ENCODE measurements at places on chromosomes 2 and 18. TPM values are rescaled to one million over a fixed set of nuclear protein-coding genes. Genes with fewer than 3 reads are reported as not detected.

DNA sequence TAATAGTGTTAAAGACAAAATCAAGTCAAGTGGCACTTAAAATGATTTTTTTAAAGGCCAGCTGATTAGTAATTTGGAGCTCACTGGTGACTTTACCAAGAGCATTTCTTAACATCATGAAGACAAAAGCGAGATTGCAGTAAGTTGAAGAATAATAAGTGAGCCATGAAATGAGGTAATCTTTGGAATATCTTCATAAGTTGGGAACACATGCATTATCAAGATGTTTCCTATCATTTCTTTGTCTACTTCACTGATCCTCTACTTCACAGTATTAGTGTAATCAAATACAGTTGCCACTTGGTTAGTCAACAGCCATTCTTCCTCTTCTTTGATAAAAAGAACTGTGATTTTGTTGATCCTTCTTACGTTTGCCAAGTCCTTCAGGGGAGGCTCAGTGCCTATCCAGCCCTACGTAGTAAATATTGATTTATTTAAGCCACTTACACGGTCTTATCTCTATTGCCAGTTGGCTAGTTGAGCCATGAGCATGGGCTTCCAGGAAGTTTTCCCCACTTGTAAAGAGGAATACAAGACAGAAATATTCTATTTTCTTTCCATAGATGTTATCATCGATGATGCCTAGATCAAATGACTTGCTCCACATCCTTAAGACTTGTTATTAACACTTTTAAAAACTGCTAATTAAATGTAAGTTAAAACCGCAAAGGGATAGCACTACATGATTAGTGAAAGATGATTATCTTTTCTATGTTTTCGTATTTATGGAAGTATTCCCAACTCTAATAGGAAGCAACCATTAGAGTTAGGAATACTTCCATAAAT, 46.1 kb downstream of the YES1 start:
- no peaks in the 10 kb centered on the region for H3K27me3 ChIP-seq
- H3K4me1 ChIP-seq = peaks cover 23% of the 10 kb centered on the region
- H3K27ac ChIP-seq = no peak overlapping the region
- DNase-seq = no peak

DNA sequence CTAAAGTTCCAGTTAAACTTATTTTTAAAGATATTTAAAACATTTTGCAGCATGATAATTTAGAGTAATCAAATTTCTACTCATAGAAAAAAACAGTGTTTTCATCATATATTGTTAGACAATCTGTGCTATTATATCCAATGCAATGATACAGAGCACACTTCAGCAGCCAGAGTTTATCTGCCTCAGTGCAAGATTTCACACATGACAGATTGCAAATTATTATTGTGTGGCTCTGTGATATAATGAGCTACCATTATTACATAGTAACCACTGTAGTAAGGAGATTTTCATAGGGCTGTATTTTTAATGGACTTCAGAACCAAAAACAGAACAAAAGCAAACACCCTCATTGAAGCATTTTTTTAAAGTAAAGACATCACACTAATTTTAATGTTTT, 762.4 kb downstream of the DSC3 start:
- no peaks in the 10 kb centered on the region for H3K27me3 ChIP-seq
- H3K27ac ChIP-seq = no peak overlapping the region
- H3K4me3 ChIP-seq = no peak overlapping the region

DNA sequence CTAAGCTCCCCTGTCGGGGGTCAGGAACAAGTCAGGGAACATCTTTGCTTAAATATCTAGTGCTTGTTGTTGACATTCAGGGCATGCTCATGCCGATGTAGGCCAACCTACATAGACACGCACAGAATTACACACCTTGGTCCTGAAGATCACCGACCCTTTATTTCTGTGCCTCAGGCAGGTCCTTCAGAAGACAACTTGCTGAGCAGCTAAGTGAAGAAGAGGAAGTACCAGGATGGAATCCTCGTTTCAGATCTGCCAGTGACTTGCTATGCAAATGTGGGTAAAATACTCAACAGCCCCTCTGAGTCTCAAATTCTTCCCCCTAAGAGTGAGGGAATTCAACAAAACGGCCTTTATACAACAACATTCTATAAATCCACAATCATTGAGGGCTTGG, 494.7 kb downstream of the BCL11A start:
- peaks cover 9% of the 10 kb centered on the region for H3K4me1 ChIP-seq
- DNase-seq = no peak
- H3K27ac ChIP-seq = no peak overlapping the region
- H3K27me3 ChIP-seq = no peaks in the 10 kb centered on the region

Gene FAP
- total RNA-seq = 0.71 TPM

Gene GALR1
- 0.05 TPM for total RNA-seq

Gene IMPA2
- total RNA-seq = 51.5 TPM

- H3K4me3 ChIP-seq = no peak overlapping the region
- H3K27me3 ChIP-seq = no peaks in the 10 kb centered on the region
- no peaks in the 10 kb centered on the region for H3K36me3 ChIP-seq
- peak overlapping the region; percentile 57 for H3K27ac ChIP-seq
Observed at GRCh38 chr2:174004905-174005605, 39.9 kb upstream of the SP3 start.

GRCh38 chr18:35387152-35387571, 10.0 kb upstream of the ZNF396 start:
- H3K27ac ChIP-seq = no peak overlapping the region
- H3K4me1 ChIP-seq = no peaks in the 10 kb centered on the region
- H3K27me3 ChIP-seq = peaks cover 34% of the 10 kb centered on the region
- no peak for DNase-seq
- H3K4me3 ChIP-seq = no peak overlapping the region
- no peaks in the 10 kb centered on the region for H3K36me3 ChIP-seq

Gene TNFAIP6
- total RNA-seq = 2.9 TPM

Gene PDCD1
- 3.3 TPM for total RNA-seq

DNA sequence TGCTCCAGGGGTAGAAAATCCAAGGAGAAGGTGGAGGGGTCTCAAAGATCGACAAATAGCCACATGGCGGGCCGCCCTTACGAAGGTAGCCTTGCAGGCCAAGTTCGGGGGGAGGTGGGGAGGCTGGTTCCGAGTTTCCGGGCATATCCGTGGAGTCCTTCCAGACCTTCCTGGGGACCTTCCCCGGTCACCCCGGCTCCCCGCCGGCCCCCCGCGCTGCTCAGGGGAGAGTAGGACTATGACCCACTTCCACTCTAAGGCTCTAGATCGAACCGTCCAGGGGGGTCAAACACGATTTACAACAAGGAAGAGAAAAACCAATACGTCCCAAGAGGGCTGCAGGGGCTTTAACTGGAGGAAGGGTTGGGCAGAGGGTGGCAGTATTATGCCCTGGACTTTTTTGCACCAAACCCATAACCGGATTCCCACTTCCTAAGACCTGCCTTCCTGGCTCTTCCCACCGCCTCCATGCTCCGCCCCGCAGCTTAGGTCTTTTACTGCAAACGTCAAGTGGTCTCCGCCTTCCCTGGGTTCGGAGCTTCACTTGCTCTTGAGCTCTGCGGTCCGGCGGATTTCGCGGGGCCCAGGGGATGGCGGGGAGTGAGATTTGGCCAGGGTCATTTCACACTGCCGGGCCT, 779 bp upstream of the LYPD6 start:
- peak overlapping the region; percentile 77 for H3K4me3 ChIP-seq
- H3K27me3 ChIP-seq = peaks cover 59% of the 10 kb centered on the region
- DNase-seq = peak; percentile 22
- H3K4me1 ChIP-seq = peaks cover 20% of the 10 kb centered on the region
- no peaks in the 10 kb centered on the region for H3K36me3 ChIP-seq

Gene ZNF385B
- total RNA-seq = 0.14 TPM

DNA sequence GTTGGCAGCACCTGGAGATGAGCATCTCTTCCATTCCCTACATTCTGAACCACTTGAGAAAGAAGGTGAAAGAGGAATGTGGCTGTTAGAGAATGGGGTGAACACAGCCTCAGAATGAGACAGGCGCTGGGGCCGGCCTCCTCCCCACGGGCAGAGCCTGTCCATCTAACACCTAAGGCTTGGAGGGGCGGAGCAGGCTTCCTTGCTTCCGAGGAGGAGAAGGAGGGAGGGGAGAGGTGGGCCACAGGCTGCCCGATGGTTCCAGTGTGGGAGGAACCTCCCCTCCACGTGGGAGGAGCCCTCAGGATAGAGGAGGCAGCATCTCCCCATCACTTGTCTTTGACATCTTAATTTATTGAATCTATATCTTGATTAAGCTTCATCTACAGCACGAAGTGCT, 68.6 kb downstream of the CIB4 start:
- peaks cover 78% of the 10 kb centered on the region for H3K27me3 ChIP-seq
- H3K4me3 ChIP-seq = no peak overlapping the region
- no peak overlapping the region for H3K27ac ChIP-seq
- H3K4me1 ChIP-seq = no peaks in the 10 kb centered on the region

- H3K4me3 ChIP-seq = no peak overlapping the region
- H3K36me3 ChIP-seq = no peaks in the 10 kb centered on the region
- no peaks in the 10 kb centered on the region for H3K4me1 ChIP-seq
Observed at GRCh38 chr2:141782574-141782973, 348.2 kb downstream of the LRP1B start.

GRCh38 chr2:231709636-231709980, 1.3 kb downstream of the PTMA start:
- H3K27ac ChIP-seq = peak overlapping the region; percentile 99
- DNase-seq = peak; percentile 51
- H3K27me3 ChIP-seq = no peaks in the 10 kb centered on the region
- peak overlapping the region; percentile 100 for H3K4me3 ChIP-seq

GRCh38 chr2:218708086-218708485, 2.5 kb upstream of the TTLL4 start:
- H3K36me3 ChIP-seq = no peaks in the 10 kb centered on the region
- H3K4me3 ChIP-seq = no peak overlapping the region
- H3K27me3 ChIP-seq = no peaks in the 10 kb centered on the region

GRCh38 chr2:66555501-66556324, 120.8 kb downstream of the MEIS1 start:
- no peaks in the 10 kb centered on the region for H3K27me3 ChIP-seq
- H3K4me1 ChIP-seq = peaks cover 37% of the 10 kb centered on the region
- DNase-seq = no peak
- peak overlapping the region; percentile 58 for H3K4me3 ChIP-seq

- peaks cover 40% of the 10 kb centered on the region for H3K27me3 ChIP-seq
- DNase-seq = no peak
- H3K27ac ChIP-seq = no peak overlapping the region
- no peaks in the 10 kb centered on the region for H3K36me3 ChIP-seq
Observed at GRCh38 chr2:11055679-11056215, 99.5 kb upstream of the SLC66A3 start.

Gene MC2R
- total RNA-seq = not detected

Gene TBR1
- total RNA-seq = not detected

Gene MBP
- 35.0 TPM for total RNA-seq

DNA sequence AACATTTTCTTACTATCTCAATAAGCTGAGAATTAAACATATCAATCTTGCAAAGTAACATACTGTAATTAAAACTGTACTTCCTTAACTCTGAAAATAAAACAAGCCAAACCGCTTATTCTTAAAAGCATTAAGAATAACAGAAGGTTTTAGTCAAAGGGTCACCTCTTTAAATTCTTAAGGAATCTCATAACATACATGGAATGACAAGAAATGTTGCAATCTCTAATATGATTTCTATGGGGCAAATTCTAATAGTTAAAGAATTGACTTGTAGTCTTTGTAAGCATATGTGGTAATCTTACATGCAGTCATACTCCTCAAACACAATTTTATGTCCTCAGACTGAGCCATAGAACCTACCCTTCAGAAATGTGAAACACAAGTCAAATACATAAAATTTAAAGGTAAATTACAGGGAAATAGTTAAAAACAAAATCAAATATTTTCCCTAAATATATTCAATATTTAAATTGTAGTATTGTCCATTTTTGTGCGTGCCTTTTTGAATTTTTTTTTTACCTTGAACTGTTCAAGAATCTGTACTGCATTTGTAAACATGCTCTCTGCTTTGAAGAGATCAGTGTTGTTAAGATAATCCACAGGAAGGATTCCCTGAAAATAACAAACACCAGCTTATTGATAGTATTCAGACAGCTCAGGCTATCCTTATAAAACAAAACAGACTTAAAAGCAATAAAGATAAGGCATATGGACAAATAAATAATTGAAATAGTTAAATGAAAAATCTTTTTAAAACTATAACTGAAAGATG, 48.2 kb downstream of the PIGN start:
- peaks cover 35% of the 10 kb centered on the region for H3K36me3 ChIP-seq
- no peaks in the 10 kb centered on the region for H3K4me1 ChIP-seq
- H3K4me3 ChIP-seq = no peak overlapping the region

DNA sequence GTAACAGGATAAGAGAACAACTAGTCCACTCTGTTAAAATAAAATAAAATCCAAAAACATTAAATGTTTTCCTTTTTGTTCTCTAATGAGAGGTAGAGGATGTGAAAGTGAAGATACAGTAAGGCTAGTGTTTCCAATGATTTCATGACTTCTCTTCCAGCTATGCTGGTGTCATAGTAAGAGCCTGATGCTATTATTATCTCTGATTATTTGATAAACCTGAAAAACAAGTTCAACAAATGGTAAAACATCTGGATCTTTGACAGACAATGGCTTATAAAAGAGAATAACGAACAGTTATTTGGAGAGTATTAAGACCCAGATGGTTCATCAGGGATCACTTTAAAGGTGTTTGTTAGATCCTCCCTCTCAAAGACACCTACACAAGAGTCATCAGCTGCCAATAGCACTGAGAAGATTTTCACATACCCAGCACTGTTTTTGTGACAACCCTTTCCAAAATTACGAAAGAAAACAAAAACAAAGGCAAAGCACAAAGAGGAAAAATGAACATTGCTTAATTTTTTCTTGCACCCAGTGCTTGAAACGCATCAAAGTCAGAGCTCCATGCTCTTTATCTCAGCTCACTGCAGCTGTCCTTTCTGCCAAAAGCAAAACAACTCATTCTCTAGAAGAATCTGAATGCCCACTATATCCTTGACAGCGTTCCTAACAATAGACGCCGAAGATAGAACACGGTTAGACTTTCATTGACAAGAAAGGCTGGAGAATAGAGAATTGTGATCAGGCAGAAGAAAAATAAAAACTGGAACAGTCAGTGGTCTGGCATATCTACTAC, 168.6 kb downstream of the SLC8A1 start:
- H3K36me3 ChIP-seq = no peaks in the 10 kb centered on the region
- peak overlapping the region; percentile 70 for H3K27ac ChIP-seq
- DNase-seq = no peak

Gene POMC
- total RNA-seq = 7.5 TPM

Gene ATRAID
- total RNA-seq = 121 TPM

GRCh38 chr2:212181646-212182045, 357.0 kb downstream of the ERBB4 start:
- DNase-seq = no peak
- no peaks in the 10 kb centered on the region for H3K27me3 ChIP-seq
- H3K36me3 ChIP-seq = no peaks in the 10 kb centered on the region
- H3K27ac ChIP-seq = no peak overlapping the region

GRCh38 chr2:19711470-19712372, 190.1 kb downstream of the TTC32 start:
- no peaks in the 10 kb centered on the region for H3K27me3 ChIP-seq
- H3K4me1 ChIP-seq = peaks cover 25% of the 10 kb centered on the region
- DNase-seq = no peak
- H3K4me3 ChIP-seq = no peak overlapping the region
- no peaks in the 10 kb centered on the region for H3K36me3 ChIP-seq

- H3K36me3 ChIP-seq = no peaks in the 10 kb centered on the region
- H3K4me1 ChIP-seq = no peaks in the 10 kb centered on the region
- no peak overlapping the region for H3K27ac ChIP-seq
- H3K4me3 ChIP-seq = no peak overlapping the region
Observed at GRCh38 chr2:238655198-238655860, 192.6 kb upstream of the TWIST2 start.
